ENCODE measurements at places on chromosomes 4 and X. TPM values are rescaled to one million over a fixed set of nuclear protein-coding genes. Genes with fewer than 3 reads are reported as not detected.

DNA sequence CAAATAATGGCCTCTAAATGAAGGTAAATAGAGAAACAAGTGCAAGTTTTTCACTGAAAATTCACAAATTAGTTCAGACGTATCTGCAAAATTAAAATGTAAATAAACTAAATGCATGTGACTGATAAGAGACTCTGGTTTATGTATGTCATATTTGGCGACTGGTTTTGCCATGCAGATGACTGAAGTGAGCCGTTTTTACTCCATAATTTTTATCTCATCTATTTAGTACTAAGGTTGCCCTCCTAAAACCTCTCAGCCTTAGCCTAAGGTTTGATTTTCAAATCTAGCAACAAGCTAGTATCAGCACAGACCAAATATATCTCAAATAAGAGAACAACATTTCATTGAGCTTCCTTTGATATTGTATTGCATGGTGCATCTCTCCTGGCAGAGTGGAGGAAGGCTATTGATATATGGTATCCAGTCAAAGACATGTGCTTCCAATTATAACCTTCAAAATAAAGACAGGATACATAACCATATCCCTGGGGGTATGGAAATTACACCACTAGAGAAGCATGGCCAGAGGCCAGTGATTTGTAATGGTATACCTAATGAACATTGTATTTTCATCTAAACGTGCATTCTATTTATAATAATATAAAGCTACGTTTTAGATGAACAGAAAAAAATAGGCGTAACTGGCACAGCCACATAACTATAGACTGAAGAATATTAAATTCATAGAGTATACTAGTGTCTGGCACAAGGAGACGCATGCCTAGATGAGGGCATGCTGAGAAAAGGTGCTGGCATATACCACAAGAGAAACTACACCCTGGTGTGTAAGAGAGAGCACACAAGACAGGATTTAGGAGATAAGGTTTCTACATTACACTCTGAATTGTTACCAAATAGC is 392.6 kb upstream of the INTU start:
- DNase-seq: no peak

Gene F8A3
- 0.18 TPM for total RNA-seq

Gene EDA
- total RNA-seq: 20.5 TPM

Gene HTN1
- not detected for total RNA-seq

GRCh38 chrX:116499780-116500179 is 37.0 kb upstream of the CT83 start:
- DNase-seq: no peak

- DNase-seq: no peak
Observed at GRCh38 chr4:85595796-85596559, 121.0 kb downstream of the ARHGAP24 start.

Gene RAB41
- total RNA-seq: not detected

DNA sequence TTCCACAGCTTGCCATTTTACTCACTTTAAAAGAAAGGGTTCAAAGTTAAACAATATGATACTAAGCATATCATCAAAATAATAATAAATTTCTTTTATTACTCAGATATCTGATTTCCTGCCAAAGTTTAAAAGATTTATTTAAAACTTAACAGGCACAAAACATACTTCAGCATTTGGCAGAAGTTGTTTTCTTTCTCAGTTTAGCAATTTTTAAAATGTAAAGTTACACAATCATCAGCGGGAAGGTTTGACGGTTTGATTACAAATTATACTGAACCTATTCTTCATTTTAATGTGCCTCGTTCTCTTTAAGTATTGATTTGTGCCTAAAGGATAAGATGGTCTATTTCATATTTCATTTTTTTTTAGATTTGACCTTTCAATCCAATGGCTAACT is 227.2 kb downstream of the APBB2 start:
- no peak for DNase-seq

DNA sequence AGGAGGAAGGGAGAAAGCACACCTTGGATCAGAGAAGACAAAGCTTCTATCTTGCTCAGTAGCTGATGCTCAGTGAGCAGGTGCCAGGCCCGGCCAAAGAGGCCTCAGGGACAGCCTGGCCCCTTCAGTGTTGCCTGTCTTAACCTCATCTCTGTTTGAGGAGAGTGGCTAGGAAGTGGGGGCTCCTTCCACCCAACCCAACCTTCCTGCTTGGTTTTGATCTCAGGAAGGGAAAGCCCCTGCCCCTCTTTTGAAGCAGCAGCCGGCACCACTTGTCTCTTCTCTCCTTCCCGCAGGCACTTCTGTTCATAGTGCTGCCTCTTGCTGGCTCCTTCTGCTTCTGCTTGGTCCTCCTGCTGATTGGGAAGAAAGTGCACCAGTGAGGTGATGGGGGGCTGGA is 2.4 kb upstream of the AFF2 start:
- DNase-seq: no peak
